ENCODE measurements at places on chromosomes 6 and 20.
A peak's percentile ranks its signal among the peaks of the same experiment; 100 is the strongest.

DNA sequence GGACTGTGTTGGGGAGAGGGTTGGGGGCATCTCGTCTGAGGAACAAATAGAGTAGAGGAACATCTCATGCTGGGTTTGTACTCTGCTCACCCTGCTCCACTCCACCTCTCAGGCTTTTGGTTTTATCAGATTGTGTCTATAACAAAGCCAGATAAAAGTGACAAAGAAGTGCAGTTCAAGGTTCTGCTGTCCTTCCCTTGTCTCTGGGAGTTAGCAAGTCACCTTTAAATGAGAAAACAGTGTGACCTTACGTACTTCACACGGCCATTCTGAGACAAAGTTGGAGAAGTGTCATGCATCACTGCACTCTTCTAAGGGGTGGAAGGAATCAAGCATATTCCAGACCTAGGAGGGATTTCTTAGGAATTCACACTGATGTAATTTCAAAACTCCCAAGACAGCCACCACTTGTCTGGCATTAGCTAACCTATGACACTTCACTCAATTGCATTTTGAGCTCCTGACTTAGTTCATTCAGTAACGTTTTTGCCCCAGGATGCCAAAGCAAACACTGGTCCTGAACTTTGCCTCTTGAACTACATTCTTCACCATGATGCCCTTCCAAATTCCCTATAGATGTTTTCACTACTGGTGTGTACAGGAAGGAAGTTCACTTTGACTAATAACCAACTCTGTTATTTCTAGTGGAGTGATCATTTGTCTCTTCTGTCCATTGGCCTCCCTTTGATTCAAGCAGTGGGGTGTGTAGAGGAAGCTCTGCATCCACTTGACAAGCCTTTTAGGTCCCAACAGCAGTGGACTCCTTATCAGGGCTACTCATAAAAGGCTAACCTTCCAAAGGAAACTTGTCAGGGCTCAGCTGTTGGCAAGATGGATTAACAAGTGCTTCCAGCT is 647.6 kb upstream of the FLRT3 start:
- DNase-seq: no peak

DNA sequence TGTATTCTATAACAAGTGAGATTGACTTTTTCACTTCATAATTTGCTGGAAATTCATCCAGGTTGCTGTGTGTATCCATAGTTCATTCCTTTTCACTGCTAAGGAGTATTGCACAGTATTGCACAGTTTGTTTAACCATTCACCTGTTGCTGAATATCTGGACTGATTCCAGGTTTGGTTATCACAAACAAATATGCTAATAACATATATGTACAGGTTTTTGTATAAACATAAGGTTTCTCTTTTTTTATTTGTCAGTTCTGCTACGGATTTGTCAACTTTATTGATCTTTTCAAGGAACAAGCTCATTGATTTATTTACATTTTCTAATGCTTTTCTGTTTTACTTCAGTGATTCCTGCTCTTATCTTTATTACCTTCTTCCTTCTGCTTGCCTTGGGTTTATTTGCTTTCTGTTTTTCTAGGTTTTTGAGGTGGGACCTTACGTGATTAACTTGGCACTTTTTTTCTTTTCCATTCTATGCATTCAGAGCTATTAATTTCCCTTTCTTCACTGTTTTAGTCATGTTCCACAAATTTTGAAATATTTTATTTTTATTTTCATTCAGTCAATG is 117.0 kb upstream of the OGFRL1 start:
- DNase-seq: no peak

GRCh38 chr6:116111552-116112528 is 11.2 kb downstream of the NT5DC1 start:
- DNase-seq: peak; percentile 54

- DNase-seq: no peak
Measured at GRCh38 chr6:27825025-27825793, 87.0 kb downstream of the OR2B2 start.

- no peak for DNase-seq
Measured at GRCh38 chr20:60787276-60787675, 464.8 kb upstream of the CDH4 start.

- no peak for DNase-seq
Measured at GRCh38 chr20:64133951-64134407, 26.6 kb upstream of the NPBWR2 start.

GRCh38 chr6:104896914-104897313 is 37.2 kb upstream of the HACE1 start:
- DNase-seq: no peak

GRCh38 chr6:150465610-150466009 is 96.8 kb downstream of the IYD start:
- DNase-seq: no peak

- no peak for DNase-seq
Measured at GRCh38 chr6:68167604-68168003, 467.5 kb upstream of the ADGRB3 start.

GRCh38 chr6:119385994-119386393 is 36.4 kb upstream of the MAN1A1 start:
- DNase-seq: no peak

- DNase-seq: no peak
Measured at GRCh38 chr6:23478312-23478711, 647.7 kb upstream of the NRSN1 start.

DNA sequence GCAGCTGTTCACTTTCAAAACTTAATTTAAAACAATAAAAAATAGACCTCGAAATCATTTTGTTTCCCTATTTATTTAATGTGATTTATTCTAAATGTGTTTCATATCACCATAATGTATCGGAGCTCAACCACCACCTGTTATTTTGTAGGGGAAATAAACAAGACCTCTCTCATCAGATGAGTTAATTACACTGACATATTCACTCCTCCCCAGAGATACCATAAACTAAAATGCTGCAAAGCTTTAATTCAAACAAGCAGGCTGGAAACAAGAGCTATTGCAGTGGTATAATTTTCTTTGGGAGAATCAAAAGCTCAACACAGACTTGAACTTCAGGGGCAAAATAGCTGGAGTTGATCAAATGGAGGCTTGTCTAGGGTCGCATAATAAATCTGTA is 303.5 kb upstream of the TSHZ2 start:
- DNase-seq: no peak

- no peak for DNase-seq
Measured at GRCh38 chr6:38687549-38687948, 15.4 kb downstream of the GLO1 start.

DNA sequence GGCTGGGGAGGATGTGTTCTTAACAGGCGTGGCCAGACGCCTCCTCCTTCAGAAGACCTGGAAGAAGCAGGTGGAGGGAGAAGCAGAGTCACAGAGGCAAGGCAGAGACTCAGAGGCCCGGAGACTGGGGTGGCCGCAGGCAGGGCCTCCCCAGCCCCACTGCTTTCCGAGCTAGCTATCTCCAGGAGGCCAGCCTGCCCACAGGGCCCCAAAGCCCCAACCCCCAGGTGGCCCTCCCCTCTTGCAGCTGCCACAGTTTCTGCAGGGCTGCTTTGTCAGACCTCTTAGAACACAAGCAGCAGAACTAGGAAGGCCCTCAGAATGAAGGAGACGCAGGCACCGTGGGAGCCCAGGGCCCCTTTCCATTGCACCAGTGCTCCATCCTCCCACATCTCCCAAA is 69.0 kb upstream of the MLN start:
- DNase-seq: no peak

GRCh38 chr20:41587956-41588355 is 30.2 kb downstream of the CHD6 start:
- DNase-seq: no peak

GRCh38 chr20:56722042-56722441 is 92.9 kb downstream of the TFAP2C start:
- no peak for DNase-seq

DNA sequence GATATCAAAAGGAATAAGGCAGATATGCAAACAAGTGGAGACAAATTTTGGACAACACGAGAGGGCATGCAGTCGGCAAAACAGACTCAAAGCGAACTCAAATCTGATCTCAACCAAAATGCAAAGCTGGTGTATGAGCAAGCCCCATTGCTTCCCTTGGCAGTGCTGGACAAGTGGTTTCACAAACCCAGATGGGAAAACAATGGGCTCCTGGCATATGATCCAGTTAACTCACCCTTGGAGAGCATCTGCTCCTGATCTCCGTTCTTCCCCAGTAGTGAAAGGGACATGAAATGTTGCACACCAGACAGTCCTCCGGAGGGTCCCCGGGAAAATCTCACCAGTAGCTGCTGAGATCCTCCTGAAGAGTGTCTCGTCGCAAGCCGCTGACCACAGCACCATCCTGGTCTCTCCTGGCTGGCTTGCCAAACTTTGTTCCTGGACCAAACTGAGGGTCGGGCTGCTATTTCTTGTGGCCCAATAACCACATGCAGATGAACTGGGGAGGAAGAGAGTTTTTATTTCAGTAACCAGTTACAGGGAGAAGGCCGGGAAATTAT is 84.3 kb upstream of the THBS2 start:
- no peak for DNase-seq

- no peak for DNase-seq
Measured at GRCh38 chr6:46420921-46421638, 70.2 kb downstream of the RCAN2 start.

DNA sequence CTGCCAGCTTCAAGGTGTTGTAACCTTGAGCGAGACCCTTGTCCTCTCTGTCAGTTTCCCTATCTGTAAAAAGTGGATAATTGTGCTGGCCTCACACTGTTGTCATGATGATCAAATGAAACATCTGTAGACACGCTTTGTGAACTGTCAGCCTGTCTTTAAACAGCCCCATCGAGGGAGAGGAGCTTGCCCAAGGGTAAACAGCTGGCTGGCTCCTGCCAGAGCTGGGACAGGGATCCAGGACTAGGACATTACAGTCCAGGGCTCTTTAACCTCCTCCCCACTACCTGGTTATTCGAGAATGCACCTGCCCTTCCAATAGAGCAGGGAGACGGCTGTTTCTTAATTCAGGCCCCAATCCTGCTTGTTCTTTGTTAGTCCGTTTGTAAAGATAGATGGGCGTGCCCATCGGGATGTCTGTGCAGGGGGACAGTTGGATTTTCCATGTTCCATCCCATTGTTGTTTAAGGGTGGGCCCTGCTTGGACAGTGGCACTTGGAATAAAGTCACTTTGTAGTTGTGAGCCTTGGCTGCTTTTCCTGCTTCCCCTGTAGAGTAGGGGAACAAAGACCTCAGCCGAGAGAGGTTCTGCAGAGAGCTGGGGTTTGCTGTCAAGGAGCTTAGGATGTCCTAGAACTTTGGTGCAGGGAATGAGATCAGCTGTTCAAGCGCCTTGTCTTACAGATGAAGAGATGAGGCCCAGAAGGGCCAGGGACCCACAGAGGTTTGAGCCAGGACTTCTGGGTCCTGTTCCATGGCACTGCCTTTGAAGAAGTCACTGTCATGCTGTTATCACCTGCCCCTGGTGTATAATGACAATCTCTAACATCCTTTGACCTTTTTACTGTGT is 77.9 kb upstream of the MYL9 start:
- DNase-seq: no peak

- no peak for DNase-seq
Measured at GRCh38 chr6:167221400-167222201, 63.8 kb upstream of the GPR31 start.

DNA sequence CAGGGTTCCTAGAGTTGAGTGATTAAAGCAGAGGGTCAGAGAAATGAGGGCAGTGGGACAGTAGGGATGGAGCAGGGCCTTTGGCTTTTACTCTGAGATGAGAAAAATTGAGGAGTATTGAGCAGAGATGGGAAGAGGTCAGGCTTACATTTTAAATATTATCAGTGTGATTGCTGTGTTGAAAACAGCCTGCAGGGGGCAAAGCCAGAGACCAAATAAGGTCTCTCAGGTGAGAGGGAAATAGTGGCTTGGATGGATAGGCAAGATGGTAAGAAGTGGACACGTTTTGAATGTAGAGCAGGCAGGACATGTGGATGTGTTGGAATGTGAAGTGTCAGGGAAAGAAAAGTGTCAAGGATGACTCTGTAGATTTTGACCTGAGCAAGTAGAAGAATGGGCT is 105.0 kb upstream of the MAP3K7 start:
- DNase-seq: no peak

DNA sequence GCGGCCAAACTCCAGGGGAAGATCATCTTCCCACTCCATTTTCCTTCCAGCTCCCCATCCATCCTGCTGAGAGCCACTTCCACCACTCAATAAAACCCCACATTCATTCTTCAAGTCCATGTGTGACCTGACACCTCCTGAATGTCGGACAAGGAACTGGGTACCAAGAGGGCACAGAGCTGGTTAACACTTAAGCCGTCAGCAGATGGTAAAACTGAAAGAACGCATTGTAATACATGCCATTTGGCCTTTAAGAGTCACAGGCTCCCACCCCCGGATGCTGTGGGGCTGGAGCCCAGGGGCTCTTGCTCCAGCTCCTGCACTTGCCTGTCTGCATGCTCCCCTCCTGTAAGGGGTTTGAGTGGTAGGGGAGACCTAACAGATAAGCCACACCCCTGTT is 753.9 kb downstream of the COL12A1 start:
- no peak for DNase-seq

DNA sequence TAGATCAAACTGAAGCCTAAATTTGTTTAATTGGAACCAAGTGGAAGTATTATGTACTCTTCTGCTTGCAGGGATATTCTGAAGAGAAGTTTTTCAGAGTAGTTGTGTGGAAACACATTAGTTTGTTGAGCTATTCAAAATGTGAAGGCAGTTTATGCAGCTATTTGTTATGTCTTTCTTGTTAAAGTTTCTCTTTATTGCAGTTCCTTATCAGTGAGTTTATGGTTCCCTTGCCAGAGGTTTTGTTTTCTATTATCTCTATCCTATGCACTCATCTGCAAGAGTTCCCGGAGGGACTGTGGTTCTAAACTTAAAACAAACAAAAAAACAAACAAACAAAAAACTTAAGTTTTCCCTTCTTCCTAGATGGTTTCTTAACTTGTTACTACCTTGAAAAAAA is 143.7 kb upstream of the SLC22A16 start:
- no peak for DNase-seq

DNA sequence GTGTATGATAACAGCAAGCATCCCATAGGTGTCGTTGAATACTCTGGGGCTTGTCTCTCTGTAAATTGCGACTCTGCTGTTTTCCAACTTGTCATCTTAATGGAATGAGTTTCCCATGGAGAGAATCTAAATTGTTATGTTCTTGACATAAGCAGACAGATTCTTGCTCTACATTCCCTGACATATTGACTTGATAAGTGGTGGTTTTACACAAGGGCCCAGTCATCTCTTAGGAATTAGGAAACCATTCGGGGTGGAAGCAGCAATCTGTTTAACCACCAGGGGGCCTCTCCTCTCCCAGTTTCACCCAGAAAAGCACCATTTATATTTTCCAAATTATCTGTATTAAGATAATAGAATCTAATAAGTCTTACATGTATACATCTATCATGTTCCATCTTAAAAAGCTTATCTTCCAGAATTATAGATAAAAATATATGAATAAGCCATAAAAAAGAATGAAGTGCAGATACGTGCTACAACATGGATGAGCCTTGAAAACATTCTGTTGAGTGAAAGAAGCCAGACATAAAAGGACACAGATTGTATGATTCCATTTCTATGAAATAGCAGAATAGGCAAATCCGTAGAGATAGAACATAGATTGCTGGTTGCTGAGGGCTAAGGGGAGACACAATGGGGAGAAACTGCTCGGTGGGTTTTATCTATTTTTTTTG is 23.1 kb upstream of the MROH8 start:
- peak; percentile 29 for DNase-seq

- no peak for DNase-seq
Measured at GRCh38 chr6:52726741-52727535, 36.3 kb downstream of the GSTA2 start.

Data from activated CD4-positive, alpha-beta T cell treated with anti-CD3 and anti-CD28 coated beads for 48 hours (primary cell).